ENCODE measurements at places on chromosomes 3 and 15. TPM values are rescaled to one million over a fixed set of nuclear protein-coding genes. Genes with fewer than 3 reads are reported as not detected.

DNA sequence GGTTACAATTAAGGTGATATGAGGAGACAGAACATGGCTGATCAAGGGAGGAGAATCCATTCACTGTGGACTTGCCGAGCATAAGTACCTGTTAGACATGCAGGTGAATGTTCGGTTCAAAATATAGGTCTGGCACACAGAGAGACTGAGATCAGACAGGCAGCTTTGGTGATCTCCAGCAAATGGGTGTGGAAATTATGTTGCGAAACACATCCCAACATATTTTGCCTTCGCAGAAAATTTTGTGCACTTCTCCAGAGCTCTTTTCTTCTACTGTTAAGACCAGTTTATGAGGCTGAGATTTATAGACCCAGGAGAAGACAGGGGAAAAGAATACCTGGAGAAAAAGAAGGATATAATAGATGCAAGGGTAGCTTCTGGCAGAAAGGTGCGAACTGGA is 183.2 kb downstream of the NEK10 start:
- no peak for DNase-seq

DNA sequence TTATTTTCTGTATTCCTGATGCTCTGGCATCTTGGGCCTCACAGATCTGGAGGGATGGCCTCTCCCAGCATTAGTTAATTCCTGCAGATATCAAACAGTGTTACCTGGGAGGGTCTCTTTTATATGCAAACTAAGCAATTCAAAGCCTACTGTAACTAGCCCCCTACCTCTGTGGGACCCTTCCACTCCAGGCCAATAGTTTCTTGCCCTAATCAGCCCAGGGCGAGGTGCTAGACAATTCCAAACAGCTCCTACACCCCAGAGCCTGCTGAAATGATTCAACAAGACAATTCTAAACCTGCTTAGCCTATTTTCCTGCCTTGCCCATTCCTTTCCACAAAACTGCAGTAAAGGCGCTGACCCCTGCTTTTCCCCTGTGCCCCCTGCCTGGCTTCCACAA is 106.6 kb upstream of the IGSF10 start:
- DNase-seq = no peak

The SCG5 gene
- total RNA-seq = 173 TPM

DNA sequence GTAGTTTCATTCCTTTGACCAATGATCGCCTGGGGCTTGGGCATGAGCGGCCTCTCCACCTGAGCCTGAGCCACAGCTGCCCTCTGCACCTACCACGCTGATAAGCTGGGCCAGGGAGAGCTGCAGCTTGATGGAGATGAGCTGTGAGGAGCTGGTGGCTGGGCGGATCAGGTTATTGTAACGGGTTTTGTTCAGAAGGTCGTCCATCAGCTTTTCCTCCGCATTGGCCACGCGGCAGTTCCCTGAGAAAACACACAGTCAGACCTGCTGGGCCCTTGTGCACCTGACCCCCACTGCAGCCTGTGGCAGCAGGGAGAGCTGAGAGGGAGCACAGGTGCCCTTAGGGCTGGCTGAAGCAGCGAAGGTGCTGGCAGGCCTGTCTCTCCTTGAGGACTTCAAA is 5.7 kb downstream of the CHRNB4 start:
- DNase-seq = no peak

- peak; percentile 39 for DNase-seq
Measured at GRCh38 chr3:154886437-154886836, 193.7 kb upstream of the MME start.

DNA sequence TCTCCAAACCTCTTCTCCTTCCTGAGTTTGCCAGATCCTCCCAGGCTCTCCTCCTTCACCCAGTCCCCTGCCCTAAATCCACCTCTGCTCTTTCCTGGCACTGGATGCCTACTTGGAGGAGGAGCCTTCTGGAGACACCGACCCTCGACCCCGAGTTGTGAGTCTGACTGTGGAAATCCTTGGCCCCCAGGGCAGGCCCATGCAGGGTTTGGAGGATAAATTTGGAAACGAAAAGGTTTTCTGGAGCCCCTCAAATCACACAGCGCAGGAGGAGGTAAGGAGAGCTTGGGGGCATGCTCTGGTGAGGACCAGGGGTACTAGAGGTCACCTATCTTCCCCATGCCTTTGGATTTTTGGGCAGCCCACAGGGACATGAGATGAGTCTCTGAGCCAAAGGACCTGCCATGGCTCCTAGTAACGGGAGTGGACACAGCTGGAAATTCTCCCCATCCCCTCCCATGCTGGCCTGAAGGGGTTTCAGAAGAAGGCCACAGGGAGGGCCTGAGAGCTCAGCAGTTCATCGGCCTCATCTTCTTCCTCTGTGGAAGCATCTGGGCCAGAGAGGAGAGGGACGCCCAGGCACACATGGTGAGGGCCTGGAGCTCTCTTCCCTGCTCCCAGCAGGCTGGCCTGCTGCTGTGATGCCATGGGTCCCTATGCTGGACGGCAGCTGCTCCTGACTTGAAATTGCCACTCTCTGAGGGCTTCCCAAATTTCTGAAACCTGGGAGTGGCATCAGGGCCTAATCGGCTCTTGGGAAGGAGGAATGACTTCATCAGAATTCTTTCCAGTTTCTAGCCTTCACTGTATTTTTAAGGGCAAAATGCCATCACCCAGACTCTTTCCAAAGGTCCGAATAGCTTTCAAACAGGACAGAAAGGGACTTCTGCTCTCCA is 68.6 kb upstream of the ITGA11 start:
- DNase-seq = no peak

The NEK10 gene
- total RNA-seq = 12.5 TPM

DNA sequence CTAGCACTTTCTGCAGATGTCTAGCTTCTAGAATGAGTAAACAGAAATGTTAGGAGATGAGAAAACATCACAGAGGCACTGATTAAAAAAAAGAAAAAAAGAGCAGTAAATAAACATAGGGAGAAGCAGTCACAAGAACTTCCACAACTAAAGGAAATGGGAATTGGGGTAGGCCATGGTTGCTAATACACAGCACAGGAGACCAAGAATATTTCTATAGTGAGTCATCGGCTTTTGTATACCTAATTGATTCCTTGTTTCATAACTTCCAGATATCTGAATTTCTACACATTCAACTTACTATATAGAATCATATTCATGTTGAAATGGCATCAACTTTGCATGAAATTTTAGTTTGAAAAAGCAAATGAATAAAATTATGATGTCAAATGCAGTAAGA is 47.3 kb upstream of the TCF12 start:
- no peak for DNase-seq

The SSUH2 gene
- 0.88 TPM for total RNA-seq

- no peak for DNase-seq
Measured at GRCh38 chr15:91348752-91349500, 248.9 kb downstream of the SV2B start.

The HIGD2B gene
- not detected for total RNA-seq

The SLC22A13 gene
- total RNA-seq = 0.40 TPM

The IGDCC3 gene
- 3.6 TPM for total RNA-seq

DNA sequence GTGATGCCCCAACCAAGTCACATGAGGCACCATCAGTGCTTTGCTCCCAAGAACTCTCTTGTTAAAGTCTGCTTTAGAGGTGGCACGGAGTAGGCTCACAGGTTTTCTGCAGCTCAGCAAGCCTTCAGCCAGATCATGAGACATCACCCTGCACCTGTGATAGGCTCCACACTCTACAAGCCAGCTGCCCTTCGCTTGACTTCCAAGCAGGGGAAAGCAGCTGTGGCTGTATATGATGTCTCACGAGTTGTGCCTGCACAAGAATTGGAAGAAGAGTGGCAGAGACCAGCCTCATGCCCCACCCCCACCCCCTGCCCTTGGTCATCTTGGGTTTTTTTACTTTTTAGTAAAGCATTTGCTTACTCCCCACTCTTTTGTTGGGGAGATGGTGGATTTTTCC is 22.5 kb downstream of the MRPS11 start:
- no peak for DNase-seq

The GJD2 gene
- 1.8 TPM for total RNA-seq

The SIDT1 gene
- total RNA-seq = 49.6 TPM

The WNT5A gene
- total RNA-seq = 25.0 TPM

DNA sequence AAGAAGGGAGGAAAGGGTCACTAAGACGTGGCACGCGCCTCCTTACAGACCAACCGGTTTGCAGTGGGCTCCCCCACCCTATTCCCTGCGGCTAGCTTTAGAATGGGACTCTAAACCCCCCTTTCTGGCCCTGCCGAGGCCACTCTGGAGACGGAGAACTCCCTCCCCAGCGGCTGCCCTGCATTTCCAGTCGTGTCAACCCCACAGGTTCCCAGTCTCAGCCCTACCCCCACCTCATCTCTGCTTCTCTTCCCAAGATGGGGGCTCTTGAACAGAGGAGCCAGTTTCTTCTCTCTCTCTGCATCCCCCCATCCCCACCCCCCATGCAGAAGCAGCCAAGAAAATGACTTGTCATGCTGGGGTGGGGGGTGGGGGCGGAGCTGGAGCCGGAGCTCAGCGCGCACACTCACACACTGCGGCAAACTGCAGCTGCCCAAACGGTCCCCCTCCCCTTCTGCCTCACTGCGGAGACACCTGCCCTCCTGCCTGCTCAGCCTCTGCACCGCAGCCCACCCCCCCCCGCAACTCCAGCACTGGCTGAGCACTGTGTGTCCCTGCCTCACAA is 871 bp downstream of the MAP1A start:
- no peak for DNase-seq

GRCh38 chr3:5891711-5892110 is 704.2 kb downstream of the EDEM1 start:
- DNase-seq = peak; percentile 70

The FRMD5 gene
- total RNA-seq = 8.9 TPM

GRCh38 chr15:72184165-72184811 is 13.3 kb downstream of the GRAMD2A start:
- no peak for DNase-seq

GRCh38 chr15:31457631-31458526 is 131.2 kb downstream of the KLF13 start:
- no peak for DNase-seq

DNA sequence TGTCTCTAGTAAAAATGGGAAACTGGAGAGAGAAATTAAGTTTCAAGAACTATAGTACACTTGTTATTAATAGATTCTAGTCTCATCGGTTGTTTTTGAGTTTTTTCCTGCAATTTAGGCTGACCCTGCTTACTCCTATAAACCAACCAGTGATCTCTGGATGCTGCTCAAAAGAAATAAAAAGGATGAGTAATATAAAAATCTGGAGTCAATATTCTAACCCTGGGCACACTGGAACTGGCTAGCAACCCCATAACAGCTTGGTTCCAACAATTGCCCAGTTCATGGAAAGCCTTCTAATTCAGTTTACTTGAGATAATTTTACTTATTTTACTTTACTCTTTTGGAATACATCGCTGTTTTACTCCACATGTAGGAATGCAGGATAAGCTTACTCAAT is 211.6 kb downstream of the GBE1 start:
- DNase-seq = no peak

DNA sequence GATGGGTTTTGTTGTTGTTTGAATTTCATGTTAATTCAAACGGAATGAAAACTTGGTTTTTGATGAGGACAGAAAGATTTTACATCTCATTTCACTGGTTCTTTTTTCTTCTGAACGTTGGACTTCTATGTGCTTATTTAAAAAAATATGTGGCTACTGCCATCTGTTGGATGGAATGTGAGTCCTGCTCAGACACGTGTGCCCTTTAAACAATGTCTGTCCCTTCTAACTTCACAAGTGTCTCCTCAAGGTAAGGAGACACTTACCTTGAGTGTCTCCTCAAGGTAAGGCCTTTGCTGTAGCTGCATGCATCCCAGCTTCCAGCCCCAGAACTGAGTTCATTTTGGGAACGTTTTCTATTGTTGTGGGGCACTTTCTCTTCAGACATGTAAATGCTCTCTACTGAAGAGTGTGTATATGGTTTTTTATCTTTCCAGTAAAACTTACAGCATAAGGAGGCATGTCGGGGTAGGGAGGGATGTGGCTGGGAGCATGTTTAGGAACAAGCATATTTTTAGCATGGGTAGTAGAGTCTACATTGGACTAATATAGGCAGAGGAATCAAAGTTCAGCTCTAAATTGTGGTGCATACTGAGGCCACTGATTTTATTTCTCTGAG is 63.1 kb upstream of the UBE3A start:
- no peak for DNase-seq

The MTFMT gene
- total RNA-seq = 14.9 TPM

GRCh38 chr3:171718493-171719185 is 91.6 kb downstream of the PLD1 start:
- DNase-seq = no peak

- DNase-seq = no peak
Measured at GRCh38 chr15:31434275-31434587, 107.6 kb downstream of the KLF13 start.

The BFSP2 gene
- not detected for total RNA-seq

DNA sequence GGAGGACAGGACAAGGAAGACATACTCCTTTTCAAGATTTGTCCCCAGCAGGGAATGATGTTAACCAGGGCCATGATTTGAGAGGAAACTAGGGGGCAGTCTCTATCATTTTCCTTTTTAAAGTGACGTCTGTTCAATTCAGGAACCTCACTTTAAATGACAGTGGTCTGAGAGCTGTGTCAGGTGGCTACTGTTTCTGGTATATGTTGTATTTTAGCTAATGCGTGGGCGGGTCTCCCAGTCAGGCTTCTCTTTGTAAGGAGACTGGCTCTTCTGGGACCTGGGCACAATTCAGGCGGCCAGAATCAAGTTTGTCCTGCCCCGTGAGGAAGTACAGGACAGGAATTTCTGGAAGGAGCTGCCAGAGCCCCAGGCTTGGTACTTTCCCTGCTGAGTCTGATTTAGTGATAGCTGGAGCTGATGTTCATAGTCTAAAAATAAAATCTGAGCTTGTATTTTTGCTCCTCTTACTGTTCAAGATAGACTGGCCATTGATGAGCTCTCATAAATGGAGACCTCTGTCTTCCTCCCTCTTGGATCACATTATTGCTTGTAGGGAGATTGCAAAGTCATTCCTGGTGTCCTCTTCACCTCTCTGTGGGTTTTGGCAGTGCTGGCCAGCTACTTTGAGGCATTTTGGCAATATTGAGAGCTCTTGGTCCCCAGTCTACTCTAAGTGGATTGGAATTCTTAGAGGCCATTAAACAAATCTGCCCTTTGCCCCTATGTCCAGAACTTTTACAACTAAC is 25.6 kb downstream of the SQOR start:
- no peak for DNase-seq

- no peak for DNase-seq
Measured at GRCh38 chr3:17755836-17756235, 13.4 kb upstream of the TBC1D5 start.
